ENCODE measurements at places on chromosomes 5 and 9.

GRCh38 chr5:1386274-1386717, 41.4 kb upstream of the CLPTM1L start:
- peak; percentile 43 for DNase-seq

GRCh38 chr5:89117124-89117644, 234.2 kb upstream of the MEF2C start:
- DNase-seq = no peak

DNA sequence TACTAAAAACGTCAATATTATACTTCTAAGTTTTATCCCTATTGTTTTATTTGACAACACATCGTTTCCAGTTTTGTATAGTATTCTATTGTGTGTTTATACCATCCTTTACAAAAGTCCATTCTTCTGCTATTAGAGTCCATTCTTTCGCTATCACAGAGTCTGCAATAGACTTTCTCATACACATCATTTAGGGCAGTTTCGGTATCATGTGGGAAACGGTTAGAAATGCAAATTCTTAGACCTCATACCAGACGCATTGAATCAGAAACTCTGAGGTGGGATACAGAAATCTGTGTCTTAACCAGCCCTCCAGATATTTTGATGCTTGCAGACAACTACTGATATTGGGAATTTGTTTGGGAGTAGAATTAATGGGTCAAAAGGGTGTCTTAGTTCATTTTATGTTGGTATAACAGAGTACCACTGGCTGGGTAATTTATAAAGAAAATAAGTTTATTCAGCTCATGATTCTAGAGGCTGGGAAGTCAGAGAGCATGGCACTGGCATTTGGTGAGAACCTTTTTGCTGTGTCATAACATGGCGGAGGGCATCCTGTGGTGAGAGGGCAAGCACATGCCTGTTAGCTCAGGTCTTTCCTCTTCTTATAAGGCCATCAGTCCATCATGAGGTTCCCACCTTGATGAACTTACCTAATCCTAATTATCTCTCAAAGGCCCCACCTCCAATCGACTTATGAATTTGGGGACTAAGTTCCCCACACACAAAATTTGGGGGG, 21.1 kb downstream of the CARTPT start:
- DNase-seq = no peak

- no peak for DNase-seq
These were observed 89.7 kb downstream of the KCNT1 start for GRCh38 chr9:135791431-135792267.

DNA sequence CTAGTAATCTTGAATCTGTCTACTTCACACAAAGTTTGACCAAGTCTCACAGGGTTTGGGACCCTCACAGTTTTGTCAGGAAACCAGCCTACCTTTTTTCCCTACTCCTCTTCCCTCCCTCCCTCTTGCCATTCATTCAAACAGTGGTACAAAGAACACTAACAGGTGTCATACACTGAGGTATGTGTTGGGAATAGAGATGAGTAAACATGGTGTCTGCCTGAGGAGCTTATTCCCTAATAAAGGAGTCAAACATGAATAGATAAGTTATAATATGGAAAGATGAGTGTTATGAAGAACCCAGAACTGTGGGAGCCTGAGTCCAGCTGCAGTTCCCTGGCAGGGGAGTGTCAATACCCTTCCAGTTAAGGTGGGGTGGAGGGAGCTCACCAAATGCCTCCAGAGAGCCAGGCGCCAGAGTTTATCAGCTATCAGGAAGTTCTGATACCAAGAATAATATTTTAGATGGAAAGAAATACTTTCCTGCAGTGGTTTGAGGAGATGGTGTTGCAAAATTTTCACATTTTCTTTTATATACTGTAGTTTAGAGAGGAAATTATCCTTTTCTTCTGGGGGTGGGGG, 183.4 kb upstream of the NR3C1 start:
- DNase-seq = no peak

GRCh38 chr5:74148321-74148720, 492.2 kb downstream of the ENC1 start:
- DNase-seq = no peak

GRCh38 chr5:15904899-15905830, 274.4 kb downstream of the MARCHF11 start:
- DNase-seq = no peak

- no peak for DNase-seq
These were observed 121.2 kb downstream of the GCNT1 start for GRCh38 chr9:76580188-76580587.

DNA sequence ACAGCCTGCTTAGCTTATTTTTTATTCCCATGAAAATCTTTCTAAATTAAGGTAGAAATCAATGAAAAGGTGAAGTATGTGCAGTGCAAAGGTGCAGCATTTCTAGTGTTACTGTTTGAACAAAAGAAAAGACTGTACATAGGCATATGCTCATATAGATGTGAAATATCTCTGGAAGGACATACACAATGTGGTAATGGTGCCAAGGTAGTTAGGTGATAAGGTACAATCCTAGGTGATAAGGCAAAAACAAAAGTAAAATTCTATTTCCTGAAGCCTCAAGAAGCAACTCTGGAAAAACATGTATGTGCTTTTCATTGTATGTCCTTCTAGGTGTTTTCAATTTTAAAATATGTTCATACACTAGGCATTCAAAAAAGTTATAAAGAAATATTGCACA, 139.4 kb upstream of the PTGER4 start:
- DNase-seq = no peak

GRCh38 chr5:158468444-158468843, 609.5 kb upstream of the CLINT1 start:
- DNase-seq = no peak

DNA sequence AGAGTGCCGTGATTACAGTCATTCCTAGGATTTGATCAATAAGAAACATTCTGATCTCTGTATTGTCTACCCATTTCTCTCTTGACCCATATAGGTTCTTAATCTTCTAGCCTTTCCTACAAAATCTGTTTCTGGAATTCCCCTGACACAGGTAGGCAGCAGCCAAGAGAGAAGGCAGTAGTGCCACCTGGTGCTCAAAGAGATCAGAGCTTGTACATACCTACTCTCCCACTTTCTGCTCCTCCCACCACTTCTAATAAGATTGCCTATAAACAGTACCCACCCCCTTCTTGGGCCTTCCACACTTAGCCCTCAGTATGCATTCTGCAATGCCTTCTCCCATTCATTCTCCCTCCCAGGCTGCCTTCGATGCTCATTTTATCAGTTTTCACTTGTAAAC, 117.4 kb upstream of the RORB start:
- DNase-seq = no peak

- no peak for DNase-seq
These were observed 118.2 kb upstream of the MSX2 start for GRCh38 chr5:174606153-174606552.

DNA sequence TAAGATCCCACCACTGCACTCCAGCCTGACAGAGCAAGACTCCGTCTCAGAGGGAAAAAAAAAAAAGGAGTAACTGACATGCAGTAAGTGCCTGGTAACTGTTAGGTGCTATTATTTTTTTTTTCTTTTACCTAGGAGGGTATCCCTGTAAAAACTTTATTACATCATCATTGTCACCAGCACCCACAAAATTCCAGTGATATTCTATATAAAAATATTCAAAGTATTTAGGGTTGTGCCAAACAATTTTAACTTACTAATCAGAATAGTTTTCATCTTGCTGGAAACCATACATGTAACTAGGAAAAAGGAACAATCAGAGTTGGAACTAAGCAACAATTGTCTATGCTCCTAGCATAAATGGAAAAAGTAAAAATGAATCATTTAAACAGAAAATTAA, 112.4 kb downstream of the SSBP2 start:
- DNase-seq = no peak

GRCh38 chr5:43358726-43359125, 45.5 kb upstream of the HMGCS1 start:
- no peak for DNase-seq

- DNase-seq = no peak
These were observed 101.9 kb downstream of the NFIB start for GRCh38 chr9:14212077-14212476.

DNA sequence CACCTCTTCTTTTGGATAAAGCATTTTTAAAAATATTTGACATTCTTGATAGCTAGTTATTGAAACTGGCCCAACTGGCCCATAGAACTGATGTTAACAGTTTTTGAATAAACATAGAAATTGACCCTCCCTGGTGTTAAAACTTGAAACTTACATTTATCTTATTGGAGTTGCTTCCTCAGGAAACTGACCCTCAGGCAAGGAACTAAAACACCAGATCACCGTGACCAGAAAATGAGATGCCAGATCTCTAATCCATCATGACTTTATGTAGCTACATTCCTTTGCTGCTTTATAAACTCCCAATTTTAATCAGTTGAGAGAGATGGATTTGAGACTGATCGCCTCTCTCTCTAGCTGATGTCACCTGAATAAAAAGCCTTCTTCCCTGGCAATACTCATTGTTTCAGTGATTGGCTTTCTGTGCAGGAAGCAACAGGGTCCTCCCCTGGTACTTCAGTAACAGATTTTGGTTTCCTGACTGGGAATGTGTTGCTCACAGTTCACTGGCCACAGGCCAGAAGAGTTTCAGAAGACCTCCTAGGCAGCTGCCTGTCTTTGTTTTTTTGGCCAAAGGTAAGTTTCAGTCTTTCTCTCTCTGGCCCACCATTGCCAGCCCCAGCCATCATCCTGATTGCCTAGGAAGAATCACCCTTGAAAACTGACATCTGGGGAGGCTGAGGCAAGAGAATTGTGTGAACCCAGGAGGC, 212.4 kb downstream of the DTWD2 start:
- DNase-seq = no peak

DNA sequence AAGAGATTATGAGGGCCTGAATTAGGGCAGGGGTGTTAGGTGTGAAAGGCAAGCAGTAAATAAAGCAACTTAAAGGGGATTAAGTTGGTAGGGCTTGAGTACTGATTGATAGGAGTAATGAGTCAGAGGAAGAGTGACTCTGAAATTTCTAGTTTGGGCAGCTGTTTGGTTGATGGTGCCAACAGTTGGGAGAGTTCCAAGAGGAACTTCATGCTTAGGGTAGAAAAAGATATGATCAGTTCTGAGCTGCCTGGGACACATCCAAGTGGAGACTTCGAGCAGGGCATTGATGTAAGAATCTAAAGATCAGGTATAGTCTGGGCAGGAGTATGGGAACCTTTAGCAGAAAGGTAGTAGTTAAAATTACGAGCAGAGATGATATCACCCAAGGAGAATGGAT, 10.2 kb downstream of the MAMDC2 start:
- DNase-seq = no peak

DNA sequence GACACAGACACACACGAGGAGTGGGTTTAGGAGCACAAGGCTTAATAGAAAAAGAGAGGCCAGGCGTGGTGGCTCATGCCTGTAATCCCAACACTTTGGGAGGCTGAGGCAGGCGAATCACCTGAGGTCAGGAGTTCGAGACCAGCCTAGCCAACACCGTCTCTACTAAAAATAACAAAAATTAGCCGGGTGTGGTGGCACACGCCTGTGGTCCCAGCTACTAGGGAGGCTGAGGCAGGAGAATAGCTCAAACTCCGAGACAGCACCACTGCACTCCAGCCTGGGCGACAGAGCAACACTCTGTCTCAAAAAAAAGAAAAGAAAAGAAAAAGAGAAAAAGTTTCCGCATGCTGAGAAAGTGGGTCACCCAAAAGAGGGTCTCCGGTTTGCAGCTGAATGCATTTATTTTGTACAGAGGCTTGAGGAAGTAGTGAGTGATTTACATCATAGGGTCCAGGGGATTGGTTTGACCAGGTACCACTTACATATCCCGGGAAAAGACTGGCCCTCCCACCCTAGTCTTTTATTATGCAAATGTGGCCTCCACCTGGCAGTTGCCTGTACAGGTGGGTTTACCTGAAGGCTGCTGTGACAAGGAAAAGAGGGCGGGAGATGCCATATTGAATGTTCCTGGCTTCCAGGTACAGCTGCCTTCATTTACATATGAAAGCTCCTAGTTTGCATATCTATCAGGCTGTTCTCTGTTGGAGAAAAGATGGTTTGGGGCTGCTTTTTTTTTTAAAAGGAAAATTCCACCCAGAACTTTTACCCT, 366.2 kb upstream of the GRAMD2B start:
- DNase-seq = no peak

DNA sequence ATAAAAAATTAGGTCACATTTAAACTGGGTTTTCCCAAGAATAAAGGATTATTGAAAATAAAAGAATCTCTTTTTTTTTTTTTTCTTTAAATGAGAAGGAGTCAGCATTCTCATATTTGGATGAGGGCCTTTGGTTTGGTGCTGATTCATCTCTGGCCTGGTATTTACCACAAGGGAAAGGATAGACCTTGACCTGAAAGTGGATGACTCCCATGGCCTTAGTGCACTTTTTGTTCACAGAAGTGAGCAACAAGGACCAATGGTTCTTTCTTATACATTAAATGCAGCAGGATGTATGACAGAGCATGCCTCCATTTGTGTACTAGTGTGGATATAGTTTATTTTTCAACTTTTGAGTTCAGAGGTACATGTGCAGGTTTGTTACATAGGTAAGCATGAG, 6.9 kb downstream of the YTHDC2 start:
- peak; percentile 4 for DNase-seq

DNA sequence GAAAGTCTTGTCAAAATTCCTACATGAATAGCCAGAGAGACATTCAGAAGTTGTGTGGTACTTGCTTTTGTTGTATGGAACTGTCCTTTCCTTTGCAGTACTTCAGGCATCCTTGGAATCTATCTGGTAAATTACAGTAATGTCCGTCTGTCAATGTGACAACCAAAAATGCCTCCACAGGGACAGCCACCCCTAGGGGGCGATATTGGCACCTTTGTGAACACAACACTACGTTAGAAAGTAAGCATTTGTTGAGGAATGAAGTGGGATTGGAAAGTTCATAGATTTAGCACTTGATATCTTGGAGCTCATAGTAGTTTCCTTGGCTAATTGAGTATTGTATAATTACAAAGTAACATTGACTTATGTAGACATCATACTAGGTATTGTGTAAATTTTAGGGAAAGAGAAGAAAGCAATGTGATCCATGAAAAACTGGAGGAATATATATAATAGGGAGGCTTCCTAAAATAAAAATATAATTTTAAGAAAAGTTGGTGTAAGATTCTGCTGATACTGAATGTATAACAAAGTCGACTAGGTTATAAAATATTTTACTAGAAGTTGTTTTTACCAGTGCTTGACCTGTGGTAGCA, 32.7 kb downstream of the TMEFF1 start:
- peak; percentile 63 for DNase-seq
